ENCODE measurements at places on chromosomes 5 and 9.

DNA sequence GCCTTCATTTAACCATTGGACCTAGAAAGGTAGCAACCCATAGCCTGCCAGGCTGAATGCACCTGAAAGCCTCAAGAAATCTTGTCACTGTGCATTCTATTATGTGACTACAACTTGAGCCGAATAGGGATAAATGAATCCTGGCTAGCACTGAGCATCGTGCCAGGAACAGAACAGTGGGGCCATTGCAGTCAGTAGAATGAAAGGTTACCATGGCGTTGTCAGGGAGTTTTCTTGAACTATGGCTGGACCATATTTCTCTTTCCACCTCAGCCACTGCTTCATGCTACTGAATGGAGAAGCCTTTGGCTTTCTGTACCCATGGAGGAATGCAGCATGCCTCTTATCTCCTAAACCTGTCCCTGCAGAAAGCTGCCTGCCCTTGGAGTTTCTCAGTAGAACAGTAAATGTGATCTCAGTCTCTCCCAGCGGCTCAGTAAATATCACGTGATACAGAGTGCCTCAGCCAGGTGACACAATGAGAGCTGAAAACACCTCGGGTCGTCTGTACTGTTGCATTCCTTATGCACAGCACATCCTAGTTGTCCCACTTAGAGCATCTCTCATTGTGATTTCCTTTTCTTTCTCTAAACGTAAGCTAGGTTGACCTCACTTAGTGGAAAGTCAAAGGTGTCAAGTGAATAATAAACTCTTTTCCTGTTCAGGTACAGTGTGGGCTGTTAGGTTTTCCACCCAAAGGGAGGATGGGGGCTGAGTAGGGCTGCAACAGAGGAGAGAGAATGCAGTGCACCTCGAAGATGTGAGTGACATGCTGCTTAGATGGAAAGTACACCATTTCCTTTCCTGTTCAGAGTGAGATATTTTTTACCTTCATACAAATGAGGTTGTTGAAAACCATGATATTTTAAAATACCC is 115.3 kb downstream of the MACIR start:
- DNase-seq, result no peak

DNA sequence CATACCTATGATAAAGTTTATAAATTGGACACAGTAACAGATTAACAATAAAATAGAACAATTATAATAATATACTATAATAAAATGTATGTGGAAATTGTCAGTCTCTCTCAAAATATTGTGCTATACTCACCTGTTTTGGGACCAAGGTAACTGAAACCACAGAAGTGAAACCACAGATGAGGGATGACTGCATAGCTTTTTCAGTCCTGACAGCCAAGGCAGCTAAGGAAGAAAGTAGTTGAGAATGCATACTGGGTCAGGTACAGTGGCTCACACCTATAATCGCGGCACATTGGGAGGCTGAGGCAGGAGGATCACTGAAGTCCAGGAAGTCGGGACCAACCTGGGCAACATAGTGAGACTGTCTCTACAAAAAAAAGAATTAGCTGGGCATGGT is 8.9 kb downstream of the SRP19 start:
- DNase-seq, result no peak

- DNase-seq, result no peak
Observed at GRCh38 chr9:91477106-91477505, 53.5 kb upstream of the NFIL3 start.

GRCh38 chr5:160272889-160273288 is 39.5 kb downstream of the CCNJL start:
- DNase-seq, result no peak

DNA sequence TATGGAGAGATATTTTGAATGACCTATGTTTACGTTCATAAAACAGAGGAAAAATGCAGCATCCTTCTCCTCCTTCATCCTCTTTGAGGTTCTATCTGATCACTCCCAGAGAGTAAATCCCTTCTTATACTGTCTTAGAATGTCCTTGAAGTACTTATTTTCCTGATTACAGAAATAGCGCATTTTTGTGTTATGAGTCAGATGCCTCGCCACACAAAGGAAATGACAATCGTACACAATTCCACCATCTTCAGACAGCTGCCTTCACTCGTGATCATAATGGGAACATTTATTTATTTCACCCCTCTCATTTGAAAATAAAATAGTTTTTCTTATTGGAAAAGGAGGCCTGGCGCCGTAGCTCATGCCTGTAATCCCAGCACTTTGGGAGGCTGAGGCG is 2.4 kb upstream of the GLT6D1 start:
- DNase-seq, result peak; percentile 49

DNA sequence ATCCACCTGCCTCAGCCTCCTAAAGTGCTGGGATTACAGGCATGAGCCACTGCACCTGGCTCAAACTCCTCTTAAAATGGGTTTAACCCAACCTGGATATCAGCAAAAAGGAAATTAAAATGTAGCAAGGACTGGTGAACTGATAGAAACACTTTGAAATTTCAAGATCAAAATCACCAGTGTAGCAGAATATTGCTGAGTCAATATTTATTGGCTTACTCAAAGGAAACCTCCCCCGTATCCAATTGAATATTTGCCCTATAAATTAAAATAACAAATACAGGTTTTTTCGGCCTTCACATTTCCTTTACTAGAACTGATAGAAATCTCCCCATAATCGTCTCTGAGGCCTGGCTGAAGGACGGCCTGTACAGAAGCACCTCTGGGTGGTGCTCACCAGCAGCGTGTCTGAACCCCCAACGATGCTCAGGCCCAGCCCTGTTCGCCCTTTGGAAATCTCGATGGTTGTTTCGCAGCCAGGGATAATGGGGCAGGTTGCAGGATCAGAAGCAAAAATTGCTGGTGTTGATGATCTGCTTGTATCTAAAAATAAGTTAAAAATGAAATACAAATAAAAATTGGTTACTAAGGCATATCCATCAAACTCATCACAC is 156.6 kb downstream of the MPDZ start:
- DNase-seq, result no peak

GRCh38 chr5:138979684-138980280 is 104.6 kb upstream of the LRRTM2 start:
- no peak for DNase-seq

DNA sequence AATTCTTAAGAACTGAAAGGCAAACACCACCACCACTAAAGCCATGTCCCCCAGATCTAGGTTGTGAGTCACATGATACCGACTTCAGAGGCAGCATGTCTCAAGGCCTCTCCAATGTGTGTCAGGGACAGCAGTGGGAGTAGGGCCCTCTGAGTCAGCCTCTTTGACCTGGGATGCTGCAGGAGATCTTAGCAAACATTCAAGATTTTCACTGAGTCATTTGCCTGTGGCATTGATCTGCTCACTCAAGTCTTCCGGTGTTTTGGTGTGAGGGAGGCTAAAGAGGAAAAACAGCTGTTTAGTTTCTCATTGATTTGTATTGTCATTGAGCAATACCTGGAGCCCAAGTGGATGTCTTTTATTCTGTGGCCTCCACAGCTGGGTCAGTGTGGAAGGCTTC is 36.1 kb downstream of the TMC1 start:
- peak; percentile 84 for DNase-seq
